ENCODE measurements at places on chromosomes 5 and 9.

DNA sequence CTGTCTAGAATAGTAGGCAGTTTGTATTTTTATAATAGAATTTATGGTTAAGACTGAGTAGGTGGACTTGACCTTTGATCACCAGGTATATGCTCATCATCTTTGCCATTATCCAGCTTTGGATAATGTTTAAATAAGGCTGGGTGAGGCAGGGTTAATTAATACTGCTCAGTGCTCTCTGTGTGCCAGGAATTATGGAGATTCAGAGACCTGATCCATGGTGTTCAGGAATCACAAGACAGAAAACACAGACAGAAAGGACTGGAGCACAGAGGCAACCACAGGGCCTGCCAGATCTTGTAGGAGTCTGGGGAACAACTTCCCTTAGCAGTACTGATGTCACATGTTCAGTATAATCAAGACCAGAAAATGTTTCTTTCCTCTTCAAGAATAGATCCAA, 186.3 kb upstream of the ADCY2 start:
- DNase-seq, result no peak

- no peak for DNase-seq
Measured at GRCh38 chr9:112396416-112396815, 16.5 kb downstream of the HSDL2 start.

DNA sequence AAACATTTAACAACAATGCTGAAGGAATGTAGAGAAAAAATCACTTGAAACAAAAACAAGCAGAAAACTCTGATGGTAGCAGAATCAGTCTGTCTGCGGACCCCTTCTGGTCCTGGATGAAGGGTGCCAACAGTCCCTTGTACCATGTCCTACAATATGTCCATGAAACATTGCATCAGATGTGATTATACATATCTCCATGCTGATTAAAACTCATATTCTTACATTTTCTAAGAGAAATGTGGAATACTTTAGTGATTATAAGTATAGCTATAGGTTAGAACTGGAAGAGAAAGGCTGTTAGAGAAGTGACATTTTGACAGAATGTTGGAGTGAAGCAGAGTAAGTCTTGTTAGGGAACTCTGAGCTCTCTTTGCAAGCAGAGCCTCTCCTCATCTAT, 286.1 kb downstream of the SH3GL2 start:
- DNase-seq, result no peak

GRCh38 chr5:151662805-151663204, 23.9 kb downstream of the SPARC start:
- DNase-seq, result no peak

DNA sequence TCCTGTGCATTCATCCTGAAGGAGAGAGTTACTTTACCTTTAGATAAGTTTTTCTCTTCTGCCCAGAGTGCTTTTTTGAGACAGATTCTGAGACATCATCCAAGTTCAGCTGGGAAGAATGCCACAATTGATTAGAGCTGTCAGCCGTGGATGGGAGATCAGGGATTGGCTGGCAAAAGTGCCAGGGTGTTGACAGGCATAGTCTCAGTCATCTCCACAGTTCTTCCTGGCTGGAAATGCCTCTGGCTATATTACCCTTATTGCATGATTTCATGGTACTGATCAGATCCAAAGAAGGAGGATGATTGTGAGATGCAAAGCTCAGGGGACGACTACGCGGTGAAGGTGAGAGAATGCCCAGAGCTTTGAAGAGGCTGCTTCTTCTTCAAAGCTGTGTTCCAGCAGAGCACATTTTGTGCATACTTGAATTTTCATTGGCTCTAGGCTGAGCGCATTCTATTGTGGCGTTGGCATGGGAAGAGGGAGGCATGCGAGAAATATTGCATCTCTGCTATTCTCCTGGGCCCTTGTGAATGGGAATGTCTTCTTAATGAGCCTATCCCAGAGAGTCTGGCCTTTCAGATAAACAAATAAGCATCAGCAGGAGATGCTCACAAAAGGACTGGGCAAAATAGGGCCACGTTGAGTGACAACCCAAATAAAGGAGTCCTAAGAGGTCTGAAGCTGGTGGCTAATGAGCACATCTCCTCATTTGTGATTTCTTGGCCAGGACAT, 82.1 kb downstream of the GRIA1 start:
- no peak for DNase-seq

DNA sequence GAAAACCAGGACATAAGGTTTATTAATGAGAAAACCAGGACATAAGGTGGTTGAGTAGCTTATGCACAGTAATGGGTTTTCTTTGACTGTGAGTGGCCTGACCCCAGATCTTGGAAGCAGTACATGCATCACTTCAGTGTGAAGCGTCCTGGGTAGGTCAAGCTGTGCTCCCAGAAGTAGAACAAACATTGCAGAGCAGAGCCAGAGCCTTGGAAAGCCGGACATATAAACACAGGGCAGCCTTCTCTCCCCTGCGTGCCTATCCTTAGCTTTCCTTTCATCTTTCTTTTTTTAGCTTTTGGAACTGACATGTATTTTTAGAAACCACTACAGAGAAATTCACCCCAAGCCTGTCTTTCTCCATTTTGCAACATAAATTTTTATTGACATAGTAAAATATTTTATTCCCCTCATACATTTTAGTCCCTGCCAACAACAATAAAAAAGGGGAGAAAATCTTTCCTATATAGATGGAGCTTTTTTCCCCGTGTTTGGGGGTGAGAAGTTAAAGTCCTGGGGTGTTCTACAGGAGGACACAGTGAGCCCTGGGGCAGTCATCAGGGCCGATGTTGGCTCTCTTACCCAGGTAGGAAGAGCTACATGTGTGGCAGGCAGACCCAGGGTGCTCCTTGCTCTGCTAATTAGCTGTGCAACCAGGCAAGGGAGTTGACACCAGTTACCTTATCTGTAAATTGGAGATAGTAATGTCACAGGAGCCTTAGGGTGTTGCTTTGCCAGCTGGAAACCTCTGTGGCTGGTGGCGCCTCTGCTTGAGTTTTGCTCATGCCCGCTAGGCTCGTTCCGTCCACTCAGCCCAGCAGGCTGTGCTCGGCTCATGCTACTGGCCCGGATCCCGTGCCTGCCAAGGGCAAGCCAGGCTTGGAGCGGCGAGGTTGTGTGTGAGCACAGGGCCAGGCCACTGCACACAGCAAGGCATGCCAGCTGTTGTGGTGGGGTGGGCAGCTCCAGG, 389.6 kb downstream of the KDM4C start:
- DNase-seq, result peak; percentile 46

GRCh38 chr5:143383988-143384387, 19.5 kb downstream of the NR3C1 start:
- DNase-seq, result no peak

DNA sequence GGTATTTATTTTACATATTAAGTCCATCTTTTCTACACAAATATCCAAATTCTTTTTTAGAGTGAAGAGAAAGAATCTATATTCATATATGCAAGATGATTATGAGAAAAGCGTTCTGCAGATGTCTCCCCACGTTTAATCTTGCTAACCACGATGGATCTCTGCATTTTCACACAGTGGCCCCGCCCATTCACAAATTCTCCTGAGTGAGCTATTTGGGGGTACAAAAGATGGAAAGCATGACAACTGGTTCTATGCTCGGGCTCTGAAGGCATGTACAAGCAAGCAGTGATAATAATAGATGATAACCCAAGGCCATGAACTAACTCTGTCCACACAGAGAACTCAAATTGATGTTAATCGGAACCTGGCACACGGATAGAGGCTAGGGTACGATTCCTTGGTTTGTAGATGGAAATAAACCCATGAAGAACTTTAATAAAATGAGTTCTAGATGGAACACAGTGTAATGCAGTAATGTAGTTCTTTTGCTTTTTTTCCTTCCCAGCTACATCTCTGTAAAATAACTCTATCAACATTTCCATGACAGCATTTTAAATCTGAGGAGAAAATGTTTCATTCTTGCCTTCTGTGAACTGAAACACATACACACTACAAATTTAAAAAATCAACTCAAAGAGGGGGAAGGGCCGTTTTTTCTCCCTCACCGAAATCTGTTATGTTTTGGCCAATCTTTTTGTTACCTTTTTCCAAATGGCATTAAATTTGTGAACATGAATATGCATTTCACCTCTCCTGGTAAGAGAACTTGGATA, 851.7 kb upstream of the DMAC1 start:
- no peak for DNase-seq

DNA sequence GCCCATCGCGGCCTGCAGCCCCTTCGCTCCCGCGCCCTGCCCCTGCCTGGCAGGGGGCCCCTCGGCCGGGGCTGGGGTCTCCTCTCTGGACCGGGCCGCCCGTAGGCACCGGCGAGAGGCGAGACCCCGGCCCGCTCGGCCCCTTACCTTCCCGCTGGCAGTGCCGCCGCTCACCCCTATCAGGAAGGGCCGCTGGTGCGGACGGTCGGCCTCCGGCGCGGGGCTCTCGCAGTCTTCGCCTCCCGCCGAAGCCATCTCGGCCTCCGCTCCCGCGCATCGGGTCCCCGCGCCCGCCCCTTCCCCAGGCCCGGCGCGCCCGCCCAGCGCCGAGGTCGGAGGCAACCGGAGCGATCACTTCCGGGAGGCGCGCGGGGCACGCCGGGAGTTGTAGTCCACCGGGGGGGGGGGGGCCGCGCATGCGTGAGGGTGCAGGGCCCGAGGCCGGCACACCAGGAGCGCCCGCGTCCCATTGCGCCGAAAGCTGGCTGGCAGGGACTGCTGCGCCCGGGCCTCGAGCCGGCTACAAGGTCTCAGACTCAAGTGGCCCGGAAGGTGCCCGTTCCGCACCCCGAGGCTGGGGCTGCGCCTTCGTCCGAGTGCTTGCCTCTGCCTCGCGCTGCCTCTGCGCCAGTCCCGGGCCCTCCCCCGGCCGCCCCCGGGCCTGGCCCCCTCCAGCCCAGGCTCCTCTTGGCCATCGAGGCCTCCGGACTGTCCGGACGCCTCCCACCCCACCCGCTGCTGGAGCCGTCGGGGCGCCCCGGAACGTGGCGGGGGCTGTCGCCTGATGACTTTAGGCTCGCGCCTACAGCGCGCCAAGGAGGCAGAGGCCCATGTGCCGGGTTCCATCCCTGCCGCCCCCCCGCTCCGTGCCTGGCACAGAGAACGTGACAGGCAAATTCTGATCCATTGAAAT, at the start of gene UCK1:
Gene UCK1, minus strand, starts transcription at position 344 of the 913 bp plus-strand sequence. Its CDS starts 89 bp downstream, at position 255.
- DNase-seq, result peak; percentile 75

- no peak for DNase-seq
Measured at GRCh38 chr9:114619191-114619761, 8.2 kb downstream of the TMEM268 start.

- no peak for DNase-seq
Measured at GRCh38 chr5:11563822-11564221, 340.4 kb downstream of the CTNND2 start.

DNA sequence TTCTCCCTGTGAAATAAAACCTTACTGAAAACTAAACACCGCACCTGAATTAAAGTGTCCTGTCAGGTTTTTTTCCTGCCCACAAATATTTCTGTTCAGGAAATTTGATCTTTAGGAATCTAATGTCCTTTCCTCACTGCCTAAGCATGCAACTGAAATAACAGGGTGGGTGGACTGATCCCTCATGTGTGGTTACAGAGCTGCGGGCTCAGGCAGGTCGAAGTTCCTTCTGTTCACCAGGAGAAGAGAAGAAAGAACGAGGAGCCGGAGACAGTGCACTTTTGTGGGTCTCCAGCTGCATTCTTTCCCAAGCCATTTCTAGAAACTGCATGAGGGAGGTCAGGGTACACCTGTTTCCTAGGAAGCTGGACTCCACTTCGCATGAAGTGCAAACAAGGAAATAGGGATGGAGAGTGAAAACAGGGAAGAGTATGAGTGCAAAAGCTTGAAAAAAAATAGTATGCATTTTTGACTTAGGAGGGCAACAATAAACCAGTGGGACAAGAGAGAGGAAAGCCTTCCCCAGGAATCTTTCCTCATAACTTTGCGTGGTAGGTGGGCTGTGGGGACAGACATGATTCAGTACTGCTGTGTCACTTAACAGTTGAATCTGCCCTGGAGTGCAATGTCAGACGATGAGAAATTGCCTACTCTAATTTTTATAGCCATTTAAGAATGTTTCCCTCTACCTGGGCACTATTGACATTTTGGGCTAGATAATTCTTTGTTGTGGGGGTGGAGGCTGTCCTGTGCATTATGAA, 60.3 kb downstream of the GCNT1 start:
- DNase-seq, result peak; percentile 62

DNA sequence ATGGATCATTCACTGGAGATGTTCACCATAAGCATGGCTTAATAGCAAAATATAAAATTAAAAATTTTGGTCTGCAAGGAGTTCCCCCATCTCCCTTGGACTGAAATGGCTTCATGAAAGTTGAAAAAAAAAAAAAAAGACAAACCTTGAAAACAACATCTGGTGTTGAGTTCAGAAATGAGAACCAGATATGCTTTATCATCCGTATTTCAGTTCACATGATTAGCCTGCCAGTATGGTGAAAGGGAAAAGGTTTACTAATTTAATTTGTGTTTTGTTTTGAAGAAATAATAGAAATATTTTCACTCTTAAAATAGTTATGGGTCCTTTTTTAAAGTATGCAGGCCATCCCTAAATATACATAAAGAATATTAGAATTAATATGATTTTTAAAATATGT, 67.8 kb downstream of the TMEM167A start:
- no peak for DNase-seq

DNA sequence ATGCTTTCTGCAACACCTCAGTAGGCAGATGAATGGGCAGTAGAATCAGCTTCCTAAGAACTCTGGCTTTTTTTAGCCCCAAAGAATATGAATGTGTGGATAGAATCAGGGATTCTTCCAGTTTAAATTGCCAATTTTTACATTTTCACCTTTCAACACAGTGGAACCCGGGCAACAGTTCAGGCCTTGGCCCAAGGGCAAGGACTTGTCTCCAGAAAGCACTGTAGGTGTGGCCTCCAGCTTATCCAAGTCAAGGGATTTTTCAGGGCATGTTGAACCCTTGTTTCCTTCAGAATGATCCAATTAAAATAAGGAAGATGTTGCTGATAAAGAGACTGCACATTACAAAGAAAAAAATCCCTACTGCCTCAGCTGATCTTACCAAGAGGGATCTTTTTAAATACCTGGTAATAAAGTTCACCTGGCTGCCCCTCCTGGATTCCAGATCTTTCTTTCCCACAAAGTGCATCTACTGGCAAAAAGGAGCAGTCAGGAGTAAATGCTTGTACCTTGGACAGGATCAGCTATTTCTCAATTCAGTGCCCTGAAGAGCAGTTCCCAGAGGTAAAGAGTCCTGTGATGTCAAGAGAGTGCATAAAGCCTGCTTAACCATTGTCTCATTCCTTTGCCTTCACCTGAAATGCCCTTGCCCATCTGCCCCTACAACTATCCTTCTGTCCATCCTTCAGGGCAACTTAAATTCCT, 80.1 kb upstream of the PLPP6 start:
- DNase-seq, result no peak

GRCh38 chr5:142800776-142801494, 30.8 kb downstream of the ARHGAP26 start:
- no peak for DNase-seq

DNA sequence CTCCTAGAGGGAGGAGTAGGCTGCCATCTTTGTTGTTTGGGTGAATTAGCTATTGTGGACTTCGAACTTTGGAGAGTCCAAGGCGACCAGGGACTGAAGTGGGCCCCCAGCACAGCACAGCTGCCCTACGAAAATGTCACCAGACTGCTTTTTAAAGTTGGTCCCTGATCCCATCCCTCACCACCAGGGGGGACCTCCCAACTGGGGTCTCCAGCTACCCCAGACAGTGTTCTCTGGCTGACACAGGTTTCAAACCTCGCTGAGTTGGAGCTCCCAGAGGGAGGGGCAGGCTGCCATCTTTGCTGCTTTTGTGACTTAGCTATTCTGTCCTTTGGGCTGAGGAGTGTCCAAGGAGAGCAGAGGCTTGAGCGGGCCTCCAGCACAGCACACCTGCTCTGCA, 45.7 kb upstream of the ADRB2 start:
- no peak for DNase-seq

Measured in astrocyte of the spinal cord (primary cell).